ENCODE measurements at places on chromosomes 16 and 17. TPM values are rescaled to one million over a fixed set of nuclear protein-coding genes. Genes with fewer than 3 reads are reported as not detected.

DNA sequence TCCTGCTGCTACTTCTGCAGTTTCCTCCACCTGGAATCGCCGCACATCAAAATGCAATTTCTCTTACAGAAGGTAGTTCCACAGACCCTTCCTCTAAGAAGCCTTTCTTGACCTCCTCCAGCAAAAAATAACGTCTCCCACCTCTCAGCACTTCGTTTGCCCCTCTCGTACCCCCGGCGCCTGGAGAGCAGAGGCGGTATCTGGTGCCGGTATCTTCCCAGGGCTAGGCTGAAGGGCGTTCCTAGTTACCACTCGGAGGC is 482 bp downstream of the DCTPP1 start:
- no peak for DNase-seq

GRCh38 chr17:61009663-61010062 is 332.0 kb downstream of the BCAS3 start:
- DNase-seq = no peak

DNA sequence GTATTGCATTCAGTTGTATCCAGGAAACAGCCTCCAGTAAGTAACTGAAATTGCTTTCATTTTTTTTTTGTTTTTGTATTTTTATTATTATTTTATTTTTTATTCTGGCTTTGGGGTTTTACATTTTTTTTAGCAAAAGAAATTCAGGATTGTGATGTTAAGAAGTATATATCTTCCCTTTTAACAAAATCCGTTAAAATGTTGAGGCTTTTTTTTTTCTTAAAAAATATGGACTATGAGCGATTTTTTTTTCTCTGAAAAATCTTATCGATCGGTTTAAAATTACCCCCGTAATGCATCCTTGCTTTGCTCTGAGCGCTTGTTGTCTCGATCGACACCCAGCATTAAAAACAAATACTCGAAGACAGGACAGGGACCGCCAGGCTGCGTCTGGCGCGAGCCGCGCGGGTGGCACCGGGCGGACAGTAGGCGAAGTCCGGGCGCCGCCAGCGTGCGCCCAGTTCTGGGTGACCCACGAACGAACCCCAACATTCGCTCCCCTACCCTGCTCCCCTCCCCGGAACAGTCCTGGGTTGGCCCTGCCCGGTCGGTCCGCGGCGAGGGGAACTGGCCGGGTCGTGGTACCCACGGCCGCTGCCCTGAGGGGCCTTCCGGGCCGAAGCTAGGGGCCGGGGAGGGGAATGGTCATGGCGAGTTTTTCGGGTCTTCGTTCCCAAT is 482 bp downstream of the BAHCC1 start:
- DNase-seq = no peak

GRCh38 chr16:31292704-31293103 is 32.9 kb downstream of the ITGAM start:
- no peak for DNase-seq

DNA sequence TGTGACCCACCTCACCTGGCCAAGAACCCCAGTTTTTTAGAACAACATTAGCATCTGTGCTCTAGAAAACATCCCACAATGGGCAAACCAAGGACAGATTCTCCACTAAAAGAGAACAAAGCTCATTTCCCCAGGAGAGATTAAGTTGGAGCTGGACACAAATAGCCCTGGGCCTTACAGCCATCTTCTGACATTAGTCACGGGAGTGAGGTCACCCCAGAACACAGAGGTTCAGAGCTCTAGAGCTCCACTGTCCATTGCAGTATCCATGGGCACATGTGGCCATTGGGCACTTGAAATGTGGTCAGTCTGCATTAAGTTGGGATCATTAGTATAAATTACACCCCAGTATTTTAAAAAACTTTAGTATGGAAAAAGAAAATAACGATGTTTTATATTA is 47.6 kb upstream of the RBBP6 start:
- DNase-seq = no peak

DNA sequence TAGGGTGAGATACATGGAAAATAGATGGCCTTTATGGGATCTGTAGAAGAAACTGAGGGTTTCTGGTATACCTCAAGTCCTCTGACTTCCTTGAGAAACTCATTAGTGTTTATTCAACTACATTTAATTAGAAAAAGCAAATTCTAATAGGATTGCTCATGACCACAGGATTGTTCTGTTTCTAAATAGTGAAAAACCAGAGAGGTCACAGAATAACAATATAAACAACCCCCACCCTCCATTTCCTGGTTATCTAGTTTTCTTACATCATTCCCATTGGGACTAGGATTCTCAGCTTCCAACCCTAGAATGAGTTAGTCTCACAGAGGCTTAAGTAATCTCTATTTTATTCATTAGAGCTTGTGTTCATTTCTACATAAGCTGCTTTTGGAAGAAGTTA is 30.0 kb downstream of the SF3B3 start:
- DNase-seq = no peak

- no peak for DNase-seq
Observed at GRCh38 chr17:39404542-39405378, 3.3 kb upstream of the FBXL20 start.

DNA sequence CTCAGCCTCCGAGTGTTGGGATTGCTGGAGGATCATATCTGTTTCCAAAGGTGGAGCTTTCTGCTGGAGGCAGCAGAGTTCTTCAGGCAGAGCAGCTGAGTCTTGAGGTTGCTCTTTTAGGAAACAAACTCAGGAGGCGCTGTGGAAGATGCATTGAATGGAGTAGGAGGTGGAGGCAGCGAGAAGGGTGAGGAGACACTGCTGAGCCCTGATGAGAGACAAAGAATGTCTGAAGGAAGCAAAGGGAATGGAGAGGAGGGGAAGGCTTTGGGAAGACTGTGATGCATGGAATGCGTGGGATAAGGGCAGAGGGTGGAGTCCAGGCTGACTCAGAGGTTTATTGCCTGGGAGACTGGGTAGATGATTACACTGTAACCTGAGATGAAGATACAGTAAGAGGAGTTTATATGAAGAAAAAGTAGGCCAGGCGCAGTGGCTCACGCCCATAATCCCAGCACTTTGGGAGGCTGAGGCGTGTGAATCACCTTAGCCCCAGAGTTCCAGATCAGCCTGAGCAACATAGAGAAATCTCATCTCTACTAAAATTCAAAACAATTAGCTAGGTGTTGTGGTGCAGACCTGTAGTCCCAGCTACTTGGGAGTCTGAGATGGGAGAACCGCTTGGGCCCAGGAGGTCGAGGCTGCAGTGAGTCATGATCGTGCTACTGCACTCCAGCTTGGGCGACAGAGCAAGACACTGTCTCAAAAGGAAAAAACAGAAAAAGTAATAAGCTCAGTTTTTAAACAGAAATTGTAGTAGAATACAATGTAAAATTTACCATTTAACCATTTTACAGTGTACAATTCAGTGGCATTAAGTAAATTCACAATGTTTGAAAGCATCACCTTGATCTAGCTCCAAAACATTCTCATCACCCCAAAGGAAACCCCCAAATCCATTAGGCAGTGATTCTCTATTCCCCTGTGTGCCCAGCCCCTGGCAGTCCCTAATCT is 17.8 kb upstream of the TMEM219 start:
- peak; percentile 76 for DNase-seq

DNA sequence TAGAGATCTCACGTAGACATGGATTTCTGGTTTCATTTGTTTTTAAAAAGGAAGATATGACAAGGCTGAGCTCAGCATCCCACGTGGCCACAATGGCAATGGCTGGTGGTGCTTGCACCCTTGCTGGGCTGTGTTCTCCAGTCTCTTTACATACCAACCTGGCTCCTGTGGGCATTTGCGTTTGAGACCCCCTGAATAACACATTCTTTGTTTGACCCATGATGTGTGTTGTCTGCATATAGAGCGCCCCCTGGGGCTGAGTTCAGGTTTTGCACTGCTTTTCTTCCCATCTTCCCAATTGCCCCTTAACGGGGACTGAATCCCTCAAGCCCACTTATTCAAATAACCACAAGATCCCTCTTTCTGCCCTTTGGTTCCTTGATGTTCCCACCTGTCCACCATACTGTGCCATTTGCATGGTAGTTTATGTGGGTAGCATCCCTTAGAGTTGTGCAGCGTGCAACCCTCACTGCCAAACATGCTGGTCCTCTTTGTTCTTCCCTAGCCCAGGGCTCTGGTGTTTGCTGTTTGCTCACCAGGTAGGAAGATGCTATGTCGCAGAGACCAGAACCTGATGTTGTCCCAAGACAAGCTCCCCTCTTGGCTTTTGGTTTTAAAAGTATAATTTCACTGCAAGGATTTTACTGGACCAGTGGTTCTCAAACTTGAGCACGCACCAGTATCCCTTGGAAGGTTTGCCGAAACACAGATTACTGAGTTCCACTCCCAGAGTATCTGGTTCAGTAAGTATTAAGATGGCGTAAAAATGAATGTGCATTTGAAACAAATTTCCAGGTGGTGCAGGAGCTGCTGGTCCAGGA is 38.5 kb upstream of the NKD1 start:
- no peak for DNase-seq

DNA sequence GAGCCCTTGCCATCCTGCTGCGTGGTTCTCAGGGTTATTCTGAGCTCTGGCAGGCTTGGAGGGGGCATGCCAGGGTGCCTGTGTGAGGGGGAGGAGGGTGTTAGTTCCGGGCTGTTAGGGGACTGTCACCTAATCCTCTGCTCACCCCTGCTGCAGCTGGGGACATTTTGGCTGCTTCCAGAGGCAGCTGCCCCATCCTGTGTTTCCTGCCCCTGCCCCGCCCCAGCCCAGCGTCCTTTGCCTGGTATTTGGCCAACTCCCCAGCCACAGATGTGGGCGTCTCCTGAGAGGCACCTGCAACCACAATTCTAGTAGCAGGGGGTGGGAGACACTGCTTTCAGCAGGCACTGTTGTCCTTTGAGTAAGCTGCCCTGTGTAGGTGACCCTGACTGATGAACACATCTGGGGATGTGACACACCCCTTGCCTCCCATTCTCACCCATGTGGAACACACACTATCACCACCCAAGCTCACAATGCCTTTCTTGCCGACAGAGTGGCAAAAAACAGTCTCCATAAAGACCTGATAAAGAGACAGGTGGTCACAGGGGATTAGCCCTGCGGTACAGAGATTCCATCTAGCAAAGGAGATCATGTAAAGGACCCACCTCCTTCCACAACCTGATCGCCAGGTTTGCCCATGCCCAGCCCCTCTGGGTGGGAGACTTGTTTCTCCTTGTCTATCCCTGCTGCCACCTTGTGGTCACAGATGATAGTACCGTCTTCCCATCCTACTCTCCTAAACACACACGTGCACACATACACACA is at the start of gene CHRNE:
CHRNE (minus strand) TSS at position 48 of the 768 bp plus-strand sequence; CDS start at position 13, 35 bp downstream.
- DNase-seq = peak; percentile 91

DNA sequence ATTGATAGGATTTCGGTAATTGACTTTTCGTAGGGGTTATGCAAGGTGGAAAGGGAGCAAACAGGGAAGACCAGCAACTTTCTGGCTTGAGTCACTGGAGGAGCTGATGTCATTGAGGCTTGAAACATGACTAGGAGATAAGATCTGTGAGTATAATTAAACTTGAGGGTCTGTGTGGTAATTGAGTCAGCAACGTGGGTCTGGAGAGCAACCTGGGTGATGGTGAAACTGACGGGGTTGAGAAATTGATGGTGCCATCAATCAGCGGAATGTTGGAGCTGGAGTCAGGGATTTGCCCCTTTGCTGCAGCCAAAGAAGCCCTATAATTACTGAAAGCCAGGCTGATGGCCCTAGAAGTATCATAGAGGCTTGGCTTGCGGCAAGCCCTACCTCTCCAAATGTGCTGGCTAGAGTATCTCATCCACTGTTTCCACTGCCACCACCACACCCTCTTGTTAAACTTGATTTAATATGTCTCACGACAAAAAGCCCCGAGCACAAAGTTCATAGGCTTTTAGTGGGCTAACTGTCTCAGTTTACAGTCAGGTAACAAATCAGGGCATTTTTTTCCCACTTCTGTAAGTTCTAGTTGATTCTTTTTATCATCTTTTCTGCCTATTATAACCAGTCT is 186.9 kb upstream of the ELAC2 start:
- no peak for DNase-seq

GRCh38 chr17:73663614-73664013 is 19.4 kb upstream of the SDK2 start:
- DNase-seq = no peak

DNA sequence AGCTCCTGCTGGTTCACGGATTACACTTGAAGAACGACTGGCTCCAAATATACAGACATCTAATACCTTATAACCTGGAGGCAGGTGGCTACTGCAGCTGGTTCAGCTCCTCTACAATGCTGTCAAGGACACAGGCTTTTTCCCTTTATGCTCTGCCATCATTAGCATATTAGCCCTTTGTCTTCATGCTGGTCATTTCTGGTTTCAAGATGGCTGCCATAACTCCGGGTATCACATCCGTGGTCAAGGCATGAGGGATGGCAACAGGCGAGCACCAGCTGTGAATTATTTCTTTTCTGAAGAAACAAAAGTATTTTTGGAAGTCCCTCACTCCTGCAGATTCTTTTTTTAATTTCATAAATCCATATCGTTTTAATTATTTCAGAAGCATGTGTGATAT is 124.3 kb upstream of the MED13 start:
- DNase-seq = no peak

DNA sequence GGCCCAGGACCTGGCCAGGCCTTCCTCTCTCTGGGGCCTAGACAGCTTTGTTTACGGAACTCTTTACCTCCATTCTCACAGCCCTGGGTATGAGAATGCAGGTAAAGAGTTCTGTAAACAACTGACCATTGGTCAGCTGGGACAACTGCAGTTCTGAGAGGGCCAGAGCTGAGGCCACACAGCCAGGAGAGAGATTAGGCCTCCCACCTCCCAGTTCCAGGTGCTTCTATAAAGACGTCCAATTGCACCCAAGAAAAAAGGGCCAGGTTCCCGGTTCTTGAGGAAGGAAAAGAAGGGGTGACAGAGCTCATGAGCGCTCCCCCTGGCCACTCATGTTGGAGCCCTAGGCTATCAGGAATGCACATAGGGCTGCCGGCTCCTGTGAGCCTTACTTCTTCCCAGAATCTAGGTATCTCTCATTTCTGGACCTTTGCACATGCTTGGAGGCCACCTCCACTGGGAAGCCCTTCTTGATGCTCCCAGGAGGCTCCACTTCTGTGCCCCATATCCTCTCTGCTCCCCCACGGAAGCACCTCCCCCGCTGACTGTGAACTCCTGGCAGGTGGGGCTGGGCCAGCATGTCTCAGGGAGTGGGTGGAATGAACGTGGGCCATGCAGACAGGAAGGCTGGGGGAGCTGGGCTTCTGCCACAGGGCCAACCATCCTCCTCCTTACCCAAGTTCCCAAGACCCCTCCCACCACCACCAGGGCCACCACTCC is 13.1 kb downstream of the CNGB1 start:
- DNase-seq = no peak

- DNase-seq = no peak
Observed at GRCh38 chr17:71632328-71632727, 488.5 kb upstream of the SOX9 start.

DNA sequence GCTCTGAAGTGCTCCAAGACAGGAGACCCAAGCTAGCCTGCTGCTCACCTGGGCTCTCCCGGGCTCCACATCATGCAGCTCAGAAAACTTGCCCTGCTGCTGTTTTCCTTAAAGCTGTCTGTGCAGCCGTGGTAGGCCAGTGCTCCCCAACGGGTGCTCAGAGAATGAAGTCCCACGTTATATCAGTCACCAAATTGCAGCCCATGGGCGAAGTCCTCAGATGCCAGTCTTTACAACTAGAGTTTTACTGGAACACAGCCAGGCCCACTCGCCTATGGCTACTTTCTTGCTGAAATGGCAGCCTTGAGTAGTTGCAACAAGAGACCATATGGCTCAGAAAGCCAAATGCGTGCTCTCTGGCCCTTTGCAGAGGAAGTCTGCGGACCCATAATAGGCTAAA is 6.3 kb downstream of the CREBBP start:
- no peak for DNase-seq

GRCh38 chr16:50520451-50521245 is 27.5 kb upstream of the NKD1 start:
- DNase-seq = no peak

OR4D1 gene
- not detected for total RNA-seq

SLC38A8 gene
- total RNA-seq = not detected

SMIM22 gene
- 194 TPM for total RNA-seq

Data from mucosa of gallbladder (tissue), 1 donor.